SW 1271 (cell line): ENCODE measurements at places on chromosomes 5 and 9.
A peak's percentile ranks its signal among the peaks of the same experiment; 100 is the strongest.

DNA sequence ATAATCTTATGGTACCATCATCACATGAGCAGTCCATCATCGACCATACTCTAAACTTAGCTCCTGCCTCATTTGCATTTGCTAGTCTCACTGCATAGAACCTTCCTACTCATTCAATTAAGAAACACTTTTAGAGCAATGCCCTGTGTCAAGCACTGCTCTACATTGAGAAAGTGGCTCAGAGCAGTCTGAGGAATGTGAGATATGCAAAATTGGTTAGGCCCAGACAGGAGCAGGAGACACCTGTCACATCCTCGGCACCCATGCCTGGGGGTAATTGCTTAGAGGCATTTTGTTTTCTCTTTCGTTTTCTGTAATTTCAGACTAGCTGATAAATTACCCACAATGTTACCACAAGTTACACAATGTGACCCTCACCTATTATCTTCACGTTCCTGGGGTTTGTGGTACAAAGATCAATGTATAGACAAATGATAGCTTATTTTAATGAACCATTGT lies 4.9 kb upstream of the RARS1 start:
- DNase-seq: no peak

DNA sequence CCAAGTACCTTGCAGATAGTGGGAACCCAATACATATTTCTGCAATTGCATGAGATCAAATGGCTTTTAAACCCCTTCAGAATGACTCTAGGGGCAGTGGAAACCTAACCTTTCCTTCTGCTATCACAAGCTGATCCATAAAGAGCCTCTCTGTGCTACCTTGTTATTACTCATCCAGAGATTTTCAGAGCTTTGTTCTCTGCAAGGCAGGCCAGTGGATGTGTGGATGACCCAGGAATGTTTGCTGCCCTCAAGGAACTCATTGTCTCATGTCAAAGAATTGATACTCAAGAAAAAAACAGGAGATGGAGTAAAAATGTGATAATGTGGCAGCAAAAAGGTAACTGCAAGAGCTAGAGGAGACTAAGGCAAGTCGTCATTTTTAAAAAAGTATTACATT lies 164.1 kb downstream of the HMHB1 start:
- DNase-seq: no peak

- DNase-seq: peak; percentile 6
Observed at GRCh38 chr9:81772144-81772543, 82.8 kb upstream of the TLE1 start.

DNA sequence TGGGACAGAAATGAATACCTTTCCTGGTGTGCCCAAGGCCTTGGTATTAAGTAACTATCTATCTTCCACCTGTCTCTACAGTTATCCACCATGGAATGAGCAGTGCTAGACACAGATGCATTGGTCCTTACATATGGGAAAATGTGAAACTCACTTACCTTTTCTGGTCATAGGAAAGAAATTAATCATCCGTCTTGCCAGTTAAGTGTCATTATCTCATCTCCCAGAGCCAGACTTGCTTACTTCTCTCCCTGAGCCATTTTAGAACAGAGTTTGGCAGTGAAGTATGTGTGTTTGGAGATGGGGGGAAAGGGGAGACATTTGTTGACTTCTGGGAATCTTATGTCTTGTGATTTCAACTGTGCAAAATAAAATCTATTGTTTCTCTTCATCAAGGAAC lies 1211.0 kb upstream of the CDH6 start:
- DNase-seq: no peak

GRCh38 chr5:148653836-148654781 lies at the start of gene HTR4:
Gene HTR4 (minus strand): TSS chr5:148654527. CDS start chr5:148637014, 17,513 bp downstream.
- no peak for DNase-seq

- no peak for DNase-seq
Observed at GRCh38 chr9:99361817-99362216, 139.7 kb downstream of the SEC61B start.

DNA sequence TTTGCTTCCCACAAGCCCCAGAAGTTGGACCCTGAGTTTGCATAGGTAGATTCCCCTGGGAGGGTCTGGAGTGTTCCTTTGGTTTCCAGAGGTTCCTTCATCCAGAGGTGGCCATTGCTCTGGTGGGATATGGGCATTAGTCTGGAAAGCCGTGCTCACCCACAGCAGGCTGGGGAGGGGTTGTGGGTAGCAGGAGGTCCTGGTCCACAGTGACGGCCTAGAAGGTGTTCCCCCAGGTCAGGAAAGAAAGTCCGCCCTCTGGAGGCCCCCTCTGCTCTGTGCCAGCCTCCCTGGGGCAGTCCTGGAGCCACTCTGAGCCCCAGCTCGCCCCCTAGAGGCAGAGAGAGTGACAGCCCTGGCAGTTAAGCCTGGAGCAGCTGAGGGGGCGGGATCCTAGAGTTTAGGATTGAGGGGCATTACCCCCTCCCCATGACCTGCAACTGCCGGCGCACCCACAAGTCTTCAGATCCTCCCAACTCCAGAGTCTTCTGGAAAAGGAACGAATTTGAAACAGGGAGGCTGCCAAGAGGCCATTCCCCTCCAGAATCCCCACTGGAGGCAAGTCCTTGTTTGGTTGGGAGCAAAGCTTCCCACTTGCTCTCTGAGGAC lies 36.8 kb downstream of the NDST1 start:
- DNase-seq: peak; percentile 69

DNA sequence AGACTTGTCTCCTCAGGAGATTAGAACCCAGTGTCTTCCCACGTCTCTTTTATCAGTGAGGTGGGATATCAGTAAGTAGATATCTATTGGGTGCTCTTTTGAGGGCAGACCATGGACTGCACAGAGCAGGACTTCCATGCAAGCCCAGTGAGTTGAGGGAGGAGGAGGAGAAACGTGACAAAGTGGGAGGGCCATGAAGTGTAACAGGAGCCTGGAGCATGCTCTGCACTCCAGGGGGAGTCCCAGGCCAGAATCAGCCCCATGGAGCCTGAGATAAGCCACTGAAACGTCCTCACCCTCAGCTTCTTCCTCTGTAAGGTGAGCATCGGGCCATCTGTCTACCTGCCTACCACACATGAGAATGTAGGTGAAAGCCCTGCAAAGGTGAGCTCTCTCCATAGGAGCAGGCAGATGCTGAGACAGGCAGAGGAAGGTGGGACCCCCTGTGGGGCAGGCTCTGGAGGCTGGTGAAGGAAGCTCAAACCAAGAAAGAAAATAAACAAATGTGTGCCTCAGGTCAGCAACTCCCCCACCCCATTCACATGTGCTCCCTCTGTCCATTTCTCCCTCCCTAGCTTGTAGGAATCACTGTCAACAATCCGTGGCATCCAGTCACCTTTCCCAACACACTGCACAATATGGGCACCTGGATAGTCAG lies 87.4 kb downstream of the NRG2 start:
- DNase-seq: no peak

- no peak for DNase-seq
Observed at GRCh38 chr5:56006600-56006999, 11.8 kb upstream of the IL6ST start.

DNA sequence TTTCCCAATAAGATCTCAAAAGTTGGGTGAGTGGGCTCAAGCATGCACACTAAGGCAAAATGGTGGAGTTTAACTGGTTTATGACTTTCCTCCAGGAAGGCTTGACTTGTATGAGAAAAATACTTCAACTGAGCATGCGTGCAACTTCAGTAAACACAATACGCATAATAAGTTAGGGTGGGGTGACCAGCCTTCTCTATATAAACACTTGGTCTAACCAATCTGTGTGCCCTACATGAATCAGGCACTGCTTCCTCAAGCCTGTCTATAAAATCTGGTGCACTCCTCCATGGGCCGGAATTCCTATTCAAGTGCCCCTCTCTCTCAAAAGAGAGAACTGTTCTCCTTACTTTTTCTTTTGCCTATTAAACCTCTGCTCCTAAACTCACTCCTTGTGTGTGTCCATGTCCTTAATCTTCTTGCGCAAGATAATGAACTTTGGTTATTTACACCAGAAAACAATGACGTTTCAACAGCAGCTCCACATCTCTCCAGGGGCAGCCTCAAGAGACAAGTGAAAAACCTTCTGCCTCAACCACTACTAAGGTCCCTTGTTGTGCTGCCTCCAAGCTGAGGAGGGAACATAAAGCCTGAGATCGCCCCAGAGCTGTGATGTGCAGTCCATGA lies 352.6 kb downstream of the CAAP1 start:
- DNase-seq: no peak

DNA sequence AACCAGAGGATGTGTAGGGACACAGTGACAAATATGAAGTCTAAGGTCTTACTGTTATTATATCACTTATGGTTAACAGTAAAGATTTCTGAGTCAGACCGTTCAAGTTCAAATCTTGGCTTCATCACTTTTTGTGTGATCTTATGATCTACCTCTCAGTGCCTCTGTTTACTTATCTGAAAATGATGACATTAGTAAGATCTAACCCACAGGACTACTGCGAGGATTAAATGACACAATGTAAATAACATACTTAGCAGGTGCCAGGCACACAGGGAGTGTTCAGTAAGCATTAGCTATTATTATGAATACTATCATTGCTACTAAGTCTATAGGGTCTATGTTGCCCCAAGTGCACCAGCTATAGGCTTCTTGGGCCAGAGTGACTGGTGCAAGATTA lies 2.0 kb downstream of the IRF1 start:
- DNase-seq: no peak

- DNase-seq: no peak
Observed at GRCh38 chr9:14511452-14511851, 181.8 kb downstream of the ZDHHC21 start.

DNA sequence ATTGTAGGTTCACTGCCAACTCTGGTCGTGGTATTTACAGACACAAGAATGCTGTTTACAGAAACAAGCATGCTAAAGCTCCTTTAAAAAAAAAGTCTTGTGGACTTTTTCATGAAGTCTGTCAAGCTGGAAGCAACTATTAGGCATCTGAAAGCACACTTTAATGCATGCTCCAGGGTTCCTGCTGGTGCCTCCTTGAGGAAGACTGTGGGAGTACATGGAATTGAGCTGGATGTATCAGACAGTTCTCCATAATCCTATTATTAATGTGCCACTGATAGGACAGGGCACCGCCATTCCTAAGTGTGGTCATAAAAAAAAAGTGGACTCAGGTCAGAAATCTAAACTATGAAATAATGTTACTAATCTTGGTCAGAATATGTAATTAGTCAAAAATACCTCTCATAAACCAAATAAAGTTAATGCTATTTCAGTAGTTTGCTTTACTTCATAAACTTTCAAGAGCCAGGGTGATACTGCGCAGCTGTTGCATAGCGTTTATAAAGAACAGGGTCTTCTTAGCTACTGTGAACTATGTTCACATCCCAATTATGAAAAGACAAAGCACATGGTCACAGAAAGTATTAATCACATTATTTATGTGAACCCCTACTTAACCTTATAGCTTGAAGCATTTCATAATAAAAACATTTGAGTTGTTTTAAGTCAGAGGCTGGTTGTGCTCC lies 390.8 kb upstream of the PTGER4 start:
- no peak for DNase-seq

- DNase-seq: no peak
Observed at GRCh38 chr5:150167908-150168307, 1.3 kb downstream of the CDX1 start.

DNA sequence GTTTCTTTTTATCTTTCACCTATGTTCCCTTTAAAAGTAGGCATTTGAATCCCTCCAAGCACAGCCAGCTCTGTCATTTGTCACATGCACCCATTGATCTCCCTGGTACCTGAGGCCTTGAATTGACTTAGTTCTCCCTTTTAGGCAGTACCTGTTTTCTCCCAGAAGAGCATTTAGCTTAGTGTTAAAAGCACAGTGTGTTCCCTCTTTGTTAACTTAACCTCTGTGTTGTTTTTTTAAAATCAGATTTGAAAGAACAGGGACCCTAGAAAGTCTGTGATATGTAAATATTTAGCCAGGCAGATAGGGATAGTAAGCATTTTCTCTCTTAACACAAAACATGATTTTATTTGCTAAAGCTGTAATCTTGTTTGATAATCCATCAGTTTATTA lies 113.8 kb upstream of the SPATA31D4 start:
- DNase-seq: no peak

DNA sequence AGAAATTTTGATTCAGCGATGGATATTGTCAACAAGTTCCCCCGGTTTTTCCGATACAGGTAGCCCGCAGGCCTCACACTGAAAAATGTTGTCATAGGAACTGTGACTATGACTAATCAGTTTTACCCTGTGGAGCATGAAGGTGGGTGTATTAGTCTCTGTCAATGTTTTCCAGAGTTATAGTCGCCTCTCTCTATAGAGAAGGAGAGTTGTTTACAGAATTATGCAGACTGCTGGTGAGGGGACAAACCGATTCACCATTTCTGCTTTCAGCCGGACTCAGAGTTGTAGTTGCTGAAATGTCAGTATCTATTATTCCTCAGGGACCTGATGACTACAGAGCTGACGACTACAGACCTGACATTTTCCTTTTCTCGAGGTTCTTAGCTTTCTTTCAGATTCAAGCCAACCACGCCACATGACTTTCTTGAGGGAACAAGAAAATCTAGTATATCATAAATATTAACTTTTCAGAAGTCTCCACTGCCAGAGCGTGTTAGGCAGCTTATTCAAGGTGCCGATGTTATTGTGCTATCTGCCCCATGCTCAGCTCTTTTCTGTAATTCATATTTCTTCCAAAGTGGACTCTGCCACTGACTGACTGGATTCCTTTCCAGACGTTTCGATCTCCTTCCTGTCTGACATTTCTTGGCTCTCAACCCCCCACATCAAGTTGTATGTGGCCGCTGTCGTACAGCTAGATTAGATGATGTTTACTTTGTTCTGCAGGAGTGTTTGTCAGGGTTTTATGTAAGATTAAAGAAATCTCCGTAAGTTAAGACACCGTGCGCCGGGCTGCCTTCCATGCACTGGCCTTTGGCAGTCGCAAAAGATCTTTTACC lies 178.1 kb downstream of the FGF1 start:
- DNase-seq: no peak

- no peak for DNase-seq
Observed at GRCh38 chr9:2800394-2801179, 43.3 kb downstream of the PUM3 start.

- no peak for DNase-seq
Observed at GRCh38 chr5:55899344-55899743, 48.2 kb downstream of the IL31RA start.

- no peak for DNase-seq
Observed at GRCh38 chr5:135547590-135548254, 12.0 kb upstream of the NEUROG1 start.

DNA sequence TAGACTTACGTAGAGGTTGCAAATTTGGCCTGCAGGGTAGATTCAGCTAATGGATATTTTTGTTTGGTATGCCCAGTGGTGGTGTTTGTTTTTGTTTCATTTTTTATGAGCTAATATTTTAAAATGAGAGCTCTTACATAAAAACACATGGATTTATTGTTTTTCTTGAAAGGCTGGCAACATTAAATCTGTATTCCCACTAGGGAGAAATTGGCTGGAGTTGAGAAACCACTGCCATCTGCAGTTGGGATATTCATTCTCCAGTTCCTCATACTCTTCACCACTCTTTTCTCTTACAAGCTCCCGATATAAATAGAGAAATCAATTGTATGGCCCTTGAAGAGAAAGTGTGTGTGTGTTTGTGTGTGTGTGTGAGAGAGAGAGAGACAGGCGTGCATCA lies 143.3 kb downstream of the ALDH1A1 start:
- no peak for DNase-seq

DNA sequence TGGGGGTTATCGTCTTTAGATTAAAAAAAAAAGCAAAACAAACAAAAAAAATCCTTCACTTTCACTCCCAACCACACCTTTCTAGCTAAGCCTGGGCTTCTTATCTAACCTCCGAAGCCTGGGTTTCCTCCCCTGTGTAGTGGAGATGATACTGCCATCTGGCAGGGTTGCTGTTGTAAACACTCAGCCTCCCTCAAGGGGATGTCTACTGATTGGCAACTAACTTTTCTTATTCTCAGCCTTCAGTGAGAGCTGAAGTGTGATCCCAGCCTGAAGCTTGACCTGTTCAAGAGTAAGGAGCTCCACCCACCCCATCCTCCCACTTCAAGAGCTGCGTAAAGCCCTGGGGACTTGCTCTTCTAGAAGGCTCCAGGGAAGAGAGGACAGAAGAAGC lies 21.5 kb upstream of the WWC1 start:
- DNase-seq: no peak
